ENCODE measurements at places on chromosomes 3 and 15.

GRCh38 chr15:60830479-60830878, 351.5 kb upstream of the ICE2 start:
- peaks cover 3% of the 10 kb centered on the region for H3K4me1 ChIP-seq
- no peaks in the 10 kb centered on the region for H3K27me3 ChIP-seq

DNA sequence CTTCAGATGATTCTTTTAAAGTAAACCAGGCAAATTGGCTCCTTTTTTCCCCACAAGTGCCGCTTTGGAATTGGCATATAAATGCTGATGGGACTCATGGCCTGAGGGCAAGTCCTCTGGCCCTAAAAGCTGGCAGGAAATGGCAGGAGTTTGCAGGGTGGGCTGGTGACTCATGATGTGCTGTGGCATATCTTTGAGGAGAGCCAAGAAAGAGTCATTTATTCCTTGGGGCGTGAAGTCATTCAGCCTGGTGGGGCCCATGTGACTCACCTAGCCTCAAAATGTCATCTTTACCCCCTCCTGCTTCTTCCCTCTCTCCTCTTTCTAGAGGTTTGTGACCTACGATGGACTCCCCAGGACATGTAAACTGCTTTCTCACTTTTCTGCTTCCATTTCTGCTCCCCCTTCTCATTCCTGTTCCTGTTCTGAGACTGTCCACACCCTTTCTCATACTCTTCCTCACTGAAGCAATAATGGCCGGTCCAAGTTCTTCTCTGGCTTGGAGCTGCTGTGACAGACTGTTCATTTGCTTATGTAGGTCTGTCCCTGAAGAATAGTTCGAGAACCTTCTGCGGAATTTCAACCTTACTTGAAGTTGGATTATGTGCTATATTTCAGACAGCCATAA, 326.1 kb downstream of the SATB1 start:
- H3K36me3 ChIP-seq: no peaks in the 10 kb centered on the region
- no peak overlapping the region for H3K27ac ChIP-seq
- H3K4me3 ChIP-seq: no peak overlapping the region
- DNase-seq: no peak
- H3K4me1 ChIP-seq: no peaks in the 10 kb centered on the region
- no peaks in the 10 kb centered on the region for H3K27me3 ChIP-seq

- H3K4me3 ChIP-seq: no peak overlapping the region
- no peak overlapping the region for H3K27ac ChIP-seq
- peaks cover 1% of the 10 kb centered on the region for H3K4me1 ChIP-seq
- no peak for DNase-seq
Observed at GRCh38 chr3:189820365-189820720, 189.2 kb downstream of the TP63 start.

- no peaks in the 10 kb centered on the region for H3K27me3 ChIP-seq
- no peak overlapping the region for H3K27ac ChIP-seq
- no peaks in the 10 kb centered on the region for H3K4me1 ChIP-seq
- H3K4me3 ChIP-seq: no peak overlapping the region
Observed at GRCh38 chr3:33047842-33048834, 48.8 kb downstream of the GLB1 start.

DNA sequence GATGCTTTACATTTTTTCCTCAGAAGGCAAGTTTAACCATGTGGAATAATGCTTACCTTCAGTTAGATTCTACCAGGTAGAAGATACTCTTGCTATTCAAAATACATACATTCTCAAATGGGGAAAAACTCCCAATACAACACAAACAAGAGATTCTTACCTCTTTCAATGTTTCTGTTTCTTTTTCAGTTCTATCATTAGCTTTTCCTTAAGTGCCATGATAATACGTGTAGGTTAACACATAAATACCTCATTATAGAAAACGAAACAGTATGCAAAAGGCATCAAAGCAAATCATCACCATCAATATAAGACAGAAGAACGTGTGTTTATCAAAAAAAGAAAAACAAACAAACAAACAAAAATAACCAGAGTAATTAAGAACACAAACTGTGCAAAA, 300.7 kb upstream of the ROBO1 start:
- H3K27ac ChIP-seq: no peak overlapping the region
- H3K4me3 ChIP-seq: no peak overlapping the region
- no peak for DNase-seq
- H3K4me1 ChIP-seq: no peaks in the 10 kb centered on the region

DNA sequence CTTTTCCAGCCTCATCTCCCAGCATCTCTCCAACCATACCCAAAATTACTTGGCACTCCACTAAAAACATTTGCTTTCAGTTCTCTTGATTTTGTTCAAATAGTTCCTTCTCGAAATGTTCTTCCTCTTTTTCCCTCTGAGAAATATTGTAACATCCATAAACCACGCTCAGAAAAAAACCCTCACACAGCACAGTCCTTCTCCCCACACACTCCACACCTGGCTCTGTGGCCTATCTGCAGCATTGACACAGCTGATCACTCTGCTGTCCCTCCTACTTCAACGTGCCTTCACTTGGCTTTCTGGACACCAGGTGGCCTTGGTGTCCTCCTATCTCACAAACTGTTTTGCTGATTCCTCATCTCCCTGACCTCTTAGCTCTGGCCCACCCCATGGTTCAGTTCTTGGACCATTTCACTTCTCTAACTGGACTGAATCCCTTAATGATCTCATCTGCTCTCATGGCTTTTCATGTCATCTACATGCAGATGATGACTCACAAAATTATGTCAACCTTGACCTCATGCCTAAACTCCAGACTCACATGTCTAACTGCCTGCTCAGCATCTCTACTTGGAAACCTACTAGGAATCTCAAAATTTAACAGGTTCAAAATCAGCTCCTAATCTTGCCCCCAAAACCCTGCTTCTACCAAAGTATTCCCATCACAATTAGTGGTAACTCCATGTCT, 93.3 kb downstream of the TRIM42 start:
- H3K27me3 ChIP-seq: no peaks in the 10 kb centered on the region
- DNase-seq: no peak
- H3K4me1 ChIP-seq: no peaks in the 10 kb centered on the region
- H3K36me3 ChIP-seq: no peaks in the 10 kb centered on the region

DNA sequence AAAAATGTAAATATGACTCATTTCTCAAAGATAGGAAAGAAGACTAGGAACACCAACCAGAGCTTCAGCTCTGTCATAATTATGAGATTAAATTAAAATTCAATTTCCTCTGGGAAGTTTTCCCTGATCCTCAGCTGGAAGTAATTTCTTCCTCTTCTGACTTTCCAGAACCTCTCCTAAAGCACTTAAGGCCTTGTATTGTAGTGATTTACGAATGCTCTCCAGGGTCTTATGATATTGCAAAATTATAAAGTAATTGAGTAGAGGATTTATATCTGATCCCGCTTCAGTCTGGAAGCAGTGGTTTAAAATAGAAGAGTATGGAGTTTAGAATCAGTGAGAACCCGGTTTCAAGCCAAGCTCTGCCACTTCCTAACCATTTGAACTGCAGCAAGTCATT, 279.8 kb downstream of the ZPLD1 start:
- H3K27me3 ChIP-seq: no peaks in the 10 kb centered on the region
- H3K4me1 ChIP-seq: no peaks in the 10 kb centered on the region
- no peaks in the 10 kb centered on the region for H3K36me3 ChIP-seq
- no peak for DNase-seq
- H3K27ac ChIP-seq: no peak overlapping the region
- no peak overlapping the region for H3K4me3 ChIP-seq

DNA sequence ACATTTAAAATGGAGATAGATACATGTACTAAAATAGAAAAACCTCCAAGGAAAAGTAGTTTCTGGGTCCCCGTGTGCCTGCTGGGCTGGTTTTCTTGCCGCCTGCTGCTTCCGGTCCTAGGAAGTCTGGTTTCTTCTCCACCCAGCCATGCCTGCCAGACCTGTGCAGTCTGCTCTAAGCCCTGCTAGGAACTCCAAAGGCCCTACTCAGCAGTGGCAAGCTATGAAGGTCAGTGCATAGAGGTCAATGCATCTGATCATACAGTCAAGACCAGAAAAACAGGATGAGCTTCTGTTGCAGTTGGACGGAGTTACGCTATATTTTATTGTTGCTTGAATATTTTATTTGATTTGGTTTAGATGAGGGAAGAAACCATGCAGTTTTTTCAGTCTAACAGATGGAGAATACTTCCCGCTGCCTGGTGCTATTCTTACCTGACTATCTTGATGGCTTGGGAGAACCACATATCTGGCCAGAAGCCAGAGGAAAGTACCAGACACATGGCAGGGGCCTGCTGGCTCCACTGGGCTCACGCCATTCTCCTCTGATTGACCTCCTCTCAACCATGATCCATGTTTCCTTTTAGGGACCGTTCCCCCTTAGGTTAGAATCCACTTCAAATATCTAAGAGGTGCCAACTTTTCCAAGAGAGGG, 226.8 kb upstream of the ST8SIA2 start:
- no peaks in the 10 kb centered on the region for H3K27me3 ChIP-seq
- no peak overlapping the region for H3K27ac ChIP-seq
- H3K4me1 ChIP-seq: peaks cover 3% of the 10 kb centered on the region
- H3K4me3 ChIP-seq: no peak overlapping the region
- DNase-seq: no peak

DNA sequence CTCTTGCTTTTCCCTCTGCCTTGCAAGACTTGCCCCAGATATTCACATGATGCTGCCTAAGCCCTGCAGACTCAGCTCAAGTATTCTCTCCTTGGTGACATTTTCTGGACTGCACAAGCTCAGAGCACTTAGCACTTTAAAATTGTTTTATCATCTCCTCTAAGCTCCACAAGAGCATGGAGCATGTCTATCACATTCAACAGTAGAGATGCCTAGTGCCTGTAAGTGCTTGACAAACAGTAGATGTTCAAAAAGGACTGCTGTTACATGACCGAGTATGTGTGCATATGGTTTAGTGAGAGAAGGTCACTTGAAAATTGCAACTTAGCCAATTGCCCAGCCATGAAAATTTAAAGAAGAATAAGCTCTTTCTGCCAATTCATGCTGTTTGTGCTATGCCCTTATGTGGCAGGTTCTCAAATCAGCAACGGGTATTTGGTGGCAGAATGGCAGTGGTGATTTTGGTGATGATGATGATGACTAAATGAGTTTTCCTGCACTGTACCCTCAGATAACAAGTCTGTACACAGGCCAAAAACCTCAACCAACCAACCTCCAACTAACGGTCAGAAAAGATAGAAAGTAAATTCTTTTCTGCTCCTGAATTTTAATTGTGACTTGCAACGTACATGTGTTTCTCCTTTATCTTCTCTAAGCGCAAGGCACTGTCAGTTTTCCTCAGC, 647.2 kb upstream of the UBE2E2 start:
- no peak overlapping the region for H3K27ac ChIP-seq
- no peak for DNase-seq
- no peak overlapping the region for H3K4me3 ChIP-seq
- H3K27me3 ChIP-seq: no peaks in the 10 kb centered on the region
- H3K36me3 ChIP-seq: no peaks in the 10 kb centered on the region

- H3K27ac ChIP-seq: no peak overlapping the region
- H3K27me3 ChIP-seq: no peaks in the 10 kb centered on the region
- no peak overlapping the region for H3K4me3 ChIP-seq
Observed at GRCh38 chr15:100722551-100723314, 120.3 kb downstream of the ASB7 start.

DNA sequence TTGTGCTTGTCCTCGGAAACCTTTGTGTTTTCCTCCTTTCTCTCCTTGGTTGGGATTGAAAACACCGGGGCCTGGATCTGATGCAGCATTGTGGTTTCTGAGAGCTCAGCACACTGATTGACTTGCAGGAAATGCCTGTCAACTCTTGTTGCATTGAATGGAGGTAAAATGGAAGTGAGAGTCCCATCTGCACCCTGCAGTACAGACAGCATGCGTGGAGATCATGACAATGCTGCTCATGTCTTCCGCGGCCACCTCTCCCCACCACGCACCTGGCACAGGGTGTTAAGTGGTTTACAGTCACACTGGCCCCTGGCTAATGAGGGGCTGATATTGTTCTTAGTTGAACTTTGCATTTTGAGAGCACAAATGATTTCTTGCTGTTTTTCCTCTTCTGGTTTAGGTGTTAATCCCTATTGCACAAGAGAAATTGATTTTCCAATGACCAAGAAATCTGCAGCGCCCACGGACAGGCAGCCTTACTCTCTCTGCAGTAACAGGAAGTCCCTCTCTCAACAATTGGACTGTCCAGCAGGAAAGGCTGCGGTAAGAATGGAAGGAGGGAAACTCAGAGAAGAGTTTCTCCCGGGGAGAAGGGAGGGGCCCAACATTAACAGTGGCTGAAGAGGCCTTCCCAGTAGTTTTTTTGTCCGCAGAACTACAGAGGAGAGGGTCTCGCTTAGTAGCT, 58.5 kb downstream of the STARD5 start:
- H3K36me3 ChIP-seq: no peaks in the 10 kb centered on the region
- no peaks in the 10 kb centered on the region for H3K27me3 ChIP-seq
- 0 out of 2 replicates have a peak, but pooled peaks cover 1% of the 10 kb centered on the region for H3K4me1 ChIP-seq
- H3K27ac ChIP-seq: no peak overlapping the region
- DNase-seq: no peak

DNA sequence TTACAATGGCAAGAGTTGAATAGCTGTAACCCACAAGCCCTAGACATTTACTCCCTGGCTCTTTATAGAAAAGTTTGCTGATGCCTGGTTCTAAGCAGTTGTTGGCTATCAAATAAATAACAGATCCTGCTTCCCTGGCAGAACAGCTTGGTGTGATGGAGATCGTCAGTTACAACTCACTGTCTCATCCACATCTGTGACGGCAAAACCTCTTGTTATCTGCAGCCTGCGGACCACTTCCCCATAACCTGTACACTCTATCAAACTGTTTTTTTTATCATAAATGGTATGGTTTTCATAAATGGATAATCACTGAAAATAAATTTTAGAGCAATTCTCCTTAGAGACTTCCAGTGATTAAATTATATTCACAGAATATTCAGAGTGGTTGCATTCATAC, 14.1 kb downstream of the ZDHHC3 start:
- peaks cover 7% of the 10 kb centered on the region for H3K36me3 ChIP-seq
- no peak overlapping the region for H3K4me3 ChIP-seq
- no peaks in the 10 kb centered on the region for H3K4me1 ChIP-seq
- DNase-seq: no peak
- no peak overlapping the region for H3K27ac ChIP-seq

- DNase-seq: no peak
- H3K36me3 ChIP-seq: no peaks in the 10 kb centered on the region
Observed at GRCh38 chr3:154730186-154730585, 300.2 kb upstream of the GPR149 start.

DNA sequence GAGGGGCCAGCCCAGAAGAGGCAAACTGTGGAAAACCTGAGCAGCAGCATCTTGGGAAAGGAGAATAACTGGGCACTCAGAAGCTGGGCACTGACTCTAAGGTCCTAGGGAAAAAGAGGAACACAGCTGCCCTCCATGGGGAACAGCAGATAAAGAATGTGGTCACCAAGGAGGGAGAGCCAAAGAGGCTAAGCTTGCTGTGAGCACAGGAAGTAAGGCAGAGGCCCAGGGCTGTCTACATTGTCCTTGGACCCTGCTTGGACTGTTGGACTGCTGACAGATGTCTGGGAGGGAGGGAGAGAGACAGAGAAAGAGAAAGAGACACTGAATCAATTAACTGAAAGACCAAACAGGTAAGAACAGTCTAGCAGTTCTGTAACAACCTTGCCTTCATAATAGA, 4.5 kb upstream of the MNS1 start:
- H3K36me3 ChIP-seq: no peaks in the 10 kb centered on the region
- peaks cover 2% of the 10 kb centered on the region for H3K4me1 ChIP-seq
- no peak overlapping the region for H3K27ac ChIP-seq
- no peaks in the 10 kb centered on the region for H3K27me3 ChIP-seq
